Activated gamma-delta T cell treated with anti-CD3 and anti-CD28 coated beads, Interleukin-2, amount 50 U/mL, for 16 hours (primary cell): ENCODE measurements at places on chromosomes 5 and 9.

DNA sequence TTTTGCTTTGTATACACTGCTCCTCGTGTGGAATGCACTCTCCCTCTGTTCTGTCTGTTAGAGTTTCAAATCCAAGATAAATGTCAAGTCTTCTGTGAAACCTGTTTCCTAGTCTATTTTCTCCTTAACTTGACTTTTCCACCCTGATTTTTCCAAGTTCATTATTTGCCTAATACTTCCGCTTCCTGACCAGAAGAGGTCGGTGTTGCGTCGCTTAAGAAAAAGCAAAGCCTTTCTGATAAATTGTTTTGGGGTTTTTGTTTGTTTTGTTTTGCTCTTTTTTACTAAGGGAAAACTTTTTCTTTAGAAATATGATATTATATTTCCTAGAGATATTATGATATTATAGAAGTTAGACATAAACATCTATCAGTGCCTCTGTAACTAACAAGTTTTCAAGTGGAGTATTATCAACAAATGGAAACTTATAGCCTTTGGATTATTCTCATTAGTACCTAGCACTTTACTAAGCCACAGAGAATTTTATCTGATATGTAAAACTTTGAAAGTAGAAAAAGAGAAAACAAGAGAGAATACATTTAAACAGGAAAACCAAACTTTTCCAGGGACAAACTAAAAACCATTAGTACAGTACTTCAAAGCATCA, 55.8 kb downstream of the PHAX start:
- DNase-seq, result no peak

DNA sequence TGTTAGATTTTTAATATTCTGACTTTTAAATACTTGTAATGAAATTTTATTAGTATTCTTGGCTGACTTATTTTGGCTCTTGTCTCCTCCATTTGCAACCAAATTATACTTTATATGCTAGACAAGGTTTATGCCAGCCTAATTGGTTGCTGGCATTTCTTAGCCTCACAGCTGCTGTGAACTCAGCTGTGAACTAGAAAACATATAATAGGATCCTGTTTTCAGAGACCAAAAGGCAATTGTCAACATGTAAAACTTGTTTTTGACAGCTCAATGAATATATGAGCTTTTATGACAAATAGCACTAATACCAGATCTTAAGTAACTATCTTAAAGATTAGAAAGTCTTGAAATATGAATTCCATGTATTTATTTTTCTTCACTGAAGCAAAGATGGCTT, 25.9 kb downstream of the KIF2A start:
- DNase-seq, result no peak

GRCh38 chr9:137178201-137178938, 6.5 kb upstream of the TMEM210 start:
- DNase-seq, result no peak

- DNase-seq, result no peak
Observed at GRCh38 chr5:125093776-125094175, 347.3 kb upstream of the ZNF608 start.

GRCh38 chr5:39648848-39649227, 224.1 kb upstream of the DAB2 start:
- no peak for DNase-seq

GRCh38 chr9:35510754-35511428, 21.0 kb downstream of the RUSC2 start:
- no peak for DNase-seq

DNA sequence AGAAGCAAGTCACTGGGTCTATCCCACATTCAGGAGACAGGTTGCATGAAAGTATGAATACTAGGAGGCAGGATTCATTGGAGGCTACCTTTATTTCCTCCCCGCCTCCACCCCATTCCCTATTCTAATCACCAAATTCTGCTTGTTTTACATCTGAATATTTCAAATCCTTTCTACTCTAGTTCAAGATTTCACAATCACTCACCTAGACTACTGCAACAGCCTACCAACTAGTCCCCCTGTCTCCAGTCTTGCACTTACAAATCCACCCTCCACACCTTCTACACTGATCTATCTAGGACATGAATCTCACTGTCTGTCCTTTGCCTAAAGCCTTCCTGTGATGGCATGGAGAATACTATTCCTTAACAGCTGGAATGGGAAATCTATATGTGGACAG, 6.4 kb upstream of the KIF27 start:
- no peak for DNase-seq

GRCh38 chr9:20188616-20189369, 400.0 kb upstream of the SLC24A2 start:
- no peak for DNase-seq

DNA sequence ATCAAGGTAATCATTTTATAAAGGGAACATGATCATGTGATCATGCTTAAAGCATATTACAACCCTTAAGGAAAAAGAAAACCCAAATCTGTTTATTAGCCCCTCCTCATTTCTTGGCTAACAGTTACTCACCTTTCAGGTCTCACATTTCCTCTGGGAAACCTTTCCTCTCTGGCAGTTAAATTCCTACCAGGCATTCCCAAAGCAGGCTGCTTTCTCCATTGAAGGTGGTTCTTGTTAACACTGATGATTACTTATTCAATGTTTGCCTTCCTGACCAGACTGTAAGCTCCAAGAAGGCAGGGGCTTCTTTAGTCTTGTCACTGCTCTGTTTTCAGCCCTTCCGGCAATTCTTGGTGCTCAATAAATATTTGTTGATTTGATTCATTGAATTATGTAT, 59.9 kb downstream of the PLK2 start:
- no peak for DNase-seq

- DNase-seq, result no peak
Observed at GRCh38 chr9:37197158-37198038, 77.0 kb downstream of the ZCCHC7 start.

DNA sequence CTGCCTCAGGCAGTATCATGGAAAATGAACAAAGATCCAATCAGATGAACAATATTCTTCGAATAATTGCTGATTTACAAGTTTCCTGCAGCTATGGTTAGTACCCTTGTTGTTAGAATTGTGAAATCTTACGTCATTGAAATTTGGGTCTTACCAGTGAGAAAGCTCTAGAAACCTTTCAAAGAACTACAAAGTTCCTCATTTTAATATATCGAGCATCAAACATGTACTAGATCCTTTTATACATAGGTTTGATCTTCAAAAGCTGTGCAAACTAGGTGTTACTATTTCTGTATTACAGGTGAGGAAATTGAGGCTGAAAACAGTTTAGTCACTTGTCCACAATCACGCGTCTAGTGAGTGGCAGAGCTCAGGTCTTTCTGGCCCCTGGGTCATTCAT, 43.7 kb upstream of the ANGPTL2 start:
- DNase-seq, result no peak

- no peak for DNase-seq
Observed at GRCh38 chr5:44267909-44268308, 121.3 kb downstream of the FGF10 start.

DNA sequence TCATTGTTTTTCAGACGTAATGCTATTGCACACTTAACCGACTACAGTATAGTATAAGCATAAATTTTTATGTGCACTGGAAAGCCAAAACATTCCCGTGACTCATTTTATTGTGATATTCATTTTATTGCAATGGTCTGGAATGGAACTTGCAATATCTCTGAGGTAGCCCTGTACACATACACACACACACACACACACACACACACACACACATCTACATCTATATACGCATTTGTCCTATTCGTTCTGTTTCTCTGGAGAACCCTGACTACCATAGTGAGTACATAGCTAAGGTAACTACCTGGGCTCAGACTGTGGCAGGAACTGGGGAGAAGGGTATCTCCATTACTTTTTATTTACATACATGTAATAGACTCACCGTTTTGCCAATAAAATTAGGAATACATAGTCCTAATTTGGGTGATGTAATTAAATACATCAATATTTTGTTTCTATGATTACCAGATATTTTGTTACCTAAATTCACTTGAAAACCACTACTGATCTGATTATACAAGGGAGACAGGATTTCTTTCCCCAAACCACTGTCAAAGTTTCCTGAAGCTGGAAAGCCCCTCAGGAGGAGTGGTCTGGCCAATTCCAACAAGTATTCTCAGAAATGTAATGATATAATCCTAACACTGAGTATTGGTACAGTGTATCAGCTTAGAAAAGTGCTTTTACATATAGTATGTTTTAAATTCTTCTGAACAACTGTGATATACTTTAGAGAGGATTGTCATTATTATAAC, 74.0 kb upstream of the PLPP1 start:
- DNase-seq, result no peak

- DNase-seq, result peak; percentile 65
Observed at GRCh38 chr5:134113902-134114875, at the start of gene TCF7. TCF7 (plus strand) TSS chr5:134114681; CDS start chr5:134114907, 226 bp downstream.

DNA sequence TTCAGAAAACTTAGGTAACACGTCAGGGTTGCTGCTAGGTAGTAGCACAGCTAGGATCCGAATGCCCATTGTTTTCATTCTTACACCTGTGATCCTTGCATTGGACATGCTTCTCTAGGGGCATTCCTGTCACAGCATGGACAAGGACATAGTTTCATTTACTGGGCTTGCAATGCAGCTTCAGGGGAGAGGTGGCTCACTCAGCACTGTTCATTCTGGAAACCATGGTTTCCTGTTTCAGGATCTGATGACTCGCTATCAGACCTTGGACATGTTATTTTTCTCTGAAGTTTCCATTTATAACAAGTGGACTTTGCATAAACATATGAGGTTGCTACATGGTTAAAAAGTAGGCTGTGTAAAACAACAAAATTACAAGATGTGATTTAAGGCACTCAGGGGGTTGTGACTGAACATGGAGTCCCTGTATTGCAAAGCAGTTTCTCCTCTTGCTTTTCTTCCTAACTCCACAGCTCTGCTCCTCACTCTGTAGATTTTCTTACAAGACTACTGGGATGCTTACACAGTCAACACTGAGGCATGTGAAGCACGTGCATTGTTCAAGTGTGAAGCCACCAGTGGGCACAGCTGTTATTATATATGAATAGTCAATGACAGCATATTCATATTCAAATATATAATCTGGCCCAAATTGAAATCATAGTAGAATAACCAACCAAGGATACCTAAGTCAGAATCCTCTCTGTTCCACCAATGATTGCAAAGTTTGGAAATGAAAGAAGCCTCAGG, 66.1 kb upstream of the STK32A start:
- DNase-seq, result no peak

DNA sequence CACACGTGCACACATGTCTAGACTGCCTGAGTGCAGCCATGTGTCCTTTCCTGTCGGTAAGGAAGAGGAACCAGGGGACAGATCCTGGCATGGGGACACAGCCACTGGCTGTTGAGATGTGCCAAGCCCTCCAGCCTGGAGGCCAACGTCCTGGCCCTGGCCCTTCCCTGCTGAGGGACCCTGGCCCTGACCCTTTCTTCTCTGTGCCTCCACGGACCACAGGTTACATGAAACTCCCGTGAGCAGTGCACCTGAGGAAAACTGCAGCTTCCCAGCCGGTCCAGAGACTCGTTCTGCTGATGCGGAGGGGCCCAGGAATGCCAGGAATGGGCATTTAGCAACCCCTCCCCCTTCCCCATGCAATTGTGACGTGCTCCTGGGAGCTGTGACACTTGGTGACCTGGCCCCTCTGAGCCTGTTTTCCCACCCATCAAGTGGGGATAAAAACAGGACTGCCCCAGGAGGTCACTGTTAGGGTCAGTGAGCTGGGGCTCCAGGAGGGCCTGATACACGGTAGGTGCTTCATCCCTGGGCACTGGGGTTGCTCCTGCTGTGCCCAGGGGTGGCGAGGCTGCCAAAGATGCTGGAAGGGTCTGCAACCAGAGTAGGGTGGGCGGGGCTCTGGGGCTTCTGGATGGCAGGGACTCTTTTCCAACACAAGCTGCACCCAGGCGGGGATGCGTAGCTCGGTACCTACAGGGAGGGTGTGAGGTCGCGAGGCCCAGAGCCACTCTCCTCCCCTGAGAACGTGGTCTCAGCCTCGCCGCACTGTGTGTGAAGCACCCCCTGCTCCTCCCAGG, 151.5 kb downstream of the C9orf50 start:
- no peak for DNase-seq

DNA sequence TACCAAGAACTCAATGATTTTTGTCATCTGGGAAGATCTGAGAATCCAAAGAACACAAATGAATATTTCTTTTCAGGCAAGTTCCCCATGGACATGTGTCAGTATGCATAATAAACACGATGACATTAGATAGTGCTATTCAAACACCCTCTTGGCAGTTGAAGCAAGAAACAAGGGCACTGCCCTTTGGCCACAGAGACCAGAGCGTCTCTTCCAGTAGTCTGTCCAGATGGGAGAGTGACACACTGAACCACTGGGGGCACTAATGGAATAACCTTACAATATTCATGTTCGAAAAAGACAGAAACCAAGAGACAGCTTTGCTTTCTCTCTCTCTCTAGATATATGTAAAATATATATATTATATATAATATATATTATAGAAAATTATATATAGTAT, 301.9 kb downstream of the CTNND2 start:
- no peak for DNase-seq

GRCh38 chr5:62139741-62140140, 166.3 kb upstream of the KIF2A start:
- DNase-seq, result no peak

GRCh38 chr5:154729613-154730012, 25.6 kb upstream of the LARP1 start:
- no peak for DNase-seq

- DNase-seq, result no peak
Observed at GRCh38 chr5:17004441-17005106, 68.5 kb upstream of the MYO10 start.

- no peak for DNase-seq
Observed at GRCh38 chr9:110088099-110088498, 119.9 kb downstream of the C9orf152 start.

- no peak for DNase-seq
Observed at GRCh38 chr5:83914662-83915418, 194.2 kb upstream of the HAPLN1 start.
